ENCODE measurements at places on chromosomes 16 and 17.

DNA sequence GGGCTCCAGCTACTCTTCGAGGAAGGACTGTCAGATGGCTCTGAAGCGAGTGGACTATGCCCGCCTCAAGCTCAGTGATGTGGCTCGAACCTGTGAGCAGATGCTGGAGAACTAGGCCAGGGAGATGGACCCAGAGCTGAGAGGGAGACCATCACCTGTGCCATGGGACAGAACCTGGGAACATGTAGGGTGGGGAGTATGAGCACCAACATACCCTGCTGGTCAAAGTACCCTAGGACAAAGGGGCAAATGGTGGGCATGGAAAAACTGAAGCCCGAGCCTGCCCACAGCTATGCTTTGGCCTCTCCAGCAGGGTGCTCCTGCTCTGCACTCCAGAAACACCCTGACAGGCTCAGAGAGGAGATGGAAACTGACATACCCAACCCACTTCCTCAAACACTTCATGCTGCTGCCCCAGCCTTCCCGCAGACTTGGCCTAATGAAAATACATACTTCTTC is 1.9 kb downstream of the MED11 start:
- peak; percentile 4 for DNase-seq

DNA sequence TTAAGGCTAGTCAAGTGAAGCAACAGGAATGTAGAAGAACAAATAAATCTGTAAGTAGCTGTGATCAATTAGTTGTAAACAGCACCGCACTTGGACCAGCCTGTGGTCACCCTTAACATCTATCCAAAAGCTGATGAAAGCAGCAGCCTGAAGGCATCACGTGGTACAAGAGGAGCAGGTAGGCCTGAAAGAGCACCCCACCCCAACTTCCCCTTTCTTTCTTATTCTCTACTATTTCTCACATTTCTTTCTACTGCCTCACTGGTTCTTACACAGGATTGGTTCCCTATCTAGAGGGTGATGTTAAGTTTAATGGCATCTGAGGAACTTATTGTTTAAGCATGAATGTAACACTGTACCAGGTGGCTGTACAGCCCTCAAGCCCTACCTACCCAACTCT is 42.6 kb upstream of the CLEC18B start:
- no peak for DNase-seq

- peak; percentile 36 for DNase-seq
Observed at GRCh38 chr16:48318630-48319029, 66.6 kb downstream of the SIAH1 start.

DNA sequence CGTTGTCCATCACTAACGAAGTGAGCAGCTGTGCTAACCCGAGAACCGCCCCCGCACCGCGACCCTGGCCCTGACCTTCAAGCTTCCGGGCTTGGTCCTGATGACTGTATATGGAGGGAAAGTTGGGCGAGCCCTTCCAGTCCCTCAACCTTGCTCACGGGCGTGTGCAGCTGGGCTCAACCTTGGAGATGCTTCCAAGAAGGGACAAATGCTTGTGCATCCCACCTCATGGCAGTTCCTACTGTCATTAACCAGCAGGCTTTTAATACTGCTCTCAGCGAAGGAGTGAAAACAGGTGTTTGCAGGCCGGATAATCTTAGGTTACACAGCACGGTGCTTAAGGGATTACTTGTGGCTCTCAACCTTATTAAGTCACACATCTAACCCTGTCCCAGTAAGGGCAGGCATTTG is 33.5 kb downstream of the SRL start:
- DNase-seq: no peak

GRCh38 chr16:67404740-67405226 is 11.5 kb upstream of the TPPP3 start:
- DNase-seq: no peak

Measured in KG1 (cell line).